HTR-8/SVneo (cell line): ENCODE measurements at places on chromosomes 16 and 17.

DNA sequence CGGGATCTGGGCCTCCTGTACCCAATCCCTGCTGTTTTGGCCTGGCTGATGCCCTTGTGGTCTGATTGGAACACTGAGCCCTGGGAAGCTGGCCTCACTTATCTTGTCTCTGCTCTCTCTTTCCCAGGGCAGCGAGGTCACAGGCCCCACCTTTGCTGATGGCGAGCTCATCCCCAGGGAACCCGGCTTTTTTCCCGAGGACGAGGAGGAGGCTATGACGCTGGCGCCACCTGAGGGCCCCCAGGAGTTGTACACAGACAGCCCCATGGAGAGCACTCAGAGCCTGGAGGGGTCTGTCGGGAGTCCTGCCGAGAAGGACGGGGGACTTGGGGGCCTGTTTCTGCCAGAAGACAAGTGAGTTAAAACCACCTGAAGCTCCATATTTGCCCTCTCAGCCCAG lies 126.0 kb downstream of the RAB11FIP4 start:
- peak; percentile 37 for DNase-seq

- no peak for DNase-seq
These were observed 13.0 kb downstream of the PCTP start for GRCh38 chr17:55763856-55764255.

DNA sequence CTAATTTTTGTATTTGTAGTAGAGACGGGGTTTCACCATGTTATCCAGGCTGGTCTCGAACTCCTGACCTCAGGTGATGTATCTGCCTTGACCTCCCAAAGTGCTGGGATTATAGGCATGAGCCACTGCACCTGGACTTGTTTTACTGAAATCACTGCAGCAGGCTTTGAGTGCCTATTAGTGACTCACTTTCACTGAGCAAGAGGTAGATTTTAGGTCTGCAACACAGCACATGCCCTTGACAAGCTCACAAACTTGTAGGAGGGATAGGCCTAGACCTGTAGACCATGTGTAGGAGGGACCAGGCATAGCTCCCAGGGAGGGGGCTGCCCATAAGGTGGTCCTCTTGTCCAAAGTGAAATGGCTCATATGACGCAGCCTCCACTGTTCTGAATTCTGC lies 27.0 kb upstream of the RPTOR start:
- DNase-seq, result no peak

- no peak for DNase-seq
These were observed 97.5 kb downstream of the METRNL start for GRCh38 chr17:83176623-83177583.

GRCh38 chr16:57637424-57637823 lies 9.0 kb downstream of the ADGRG1 start:
- DNase-seq, result no peak

GRCh38 chr16:48564544-48565444 lies 45.2 kb downstream of the N4BP1 start:
- no peak for DNase-seq

- DNase-seq, result no peak
These were observed 9.8 kb upstream of the SMTNL2 start for GRCh38 chr17:4574448-4575045.

DNA sequence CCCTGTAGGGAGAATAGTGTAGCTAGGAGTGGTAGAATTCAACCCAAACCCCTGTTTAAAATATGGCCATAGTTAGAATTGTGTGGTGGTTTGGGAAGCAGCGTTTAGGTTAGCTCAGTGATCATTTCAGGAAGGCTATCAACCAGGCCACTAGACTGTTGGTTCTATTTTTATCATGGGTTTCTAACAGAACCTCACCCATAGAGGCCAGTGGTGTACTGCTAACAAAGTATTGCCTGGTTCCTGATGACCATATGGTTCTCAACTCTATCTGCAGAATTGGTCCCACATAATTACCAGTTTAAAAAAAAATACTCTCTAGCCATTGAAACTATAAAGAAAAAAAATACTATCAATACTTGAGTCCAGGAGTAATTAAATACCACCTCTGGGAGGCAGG lies 70.5 kb upstream of the RASL10B start:
- no peak for DNase-seq

- no peak for DNase-seq
These were observed 247.9 kb downstream of the SEC14L1 start for GRCh38 chr17:77388384-77389306.

GRCh38 chr17:19414396-19415280 lies 3.6 kb downstream of the RNF112 start:
- no peak for DNase-seq

GRCh38 chr16:19210280-19210924 lies 42.4 kb downstream of the SYT17 start:
- DNase-seq, result no peak

DNA sequence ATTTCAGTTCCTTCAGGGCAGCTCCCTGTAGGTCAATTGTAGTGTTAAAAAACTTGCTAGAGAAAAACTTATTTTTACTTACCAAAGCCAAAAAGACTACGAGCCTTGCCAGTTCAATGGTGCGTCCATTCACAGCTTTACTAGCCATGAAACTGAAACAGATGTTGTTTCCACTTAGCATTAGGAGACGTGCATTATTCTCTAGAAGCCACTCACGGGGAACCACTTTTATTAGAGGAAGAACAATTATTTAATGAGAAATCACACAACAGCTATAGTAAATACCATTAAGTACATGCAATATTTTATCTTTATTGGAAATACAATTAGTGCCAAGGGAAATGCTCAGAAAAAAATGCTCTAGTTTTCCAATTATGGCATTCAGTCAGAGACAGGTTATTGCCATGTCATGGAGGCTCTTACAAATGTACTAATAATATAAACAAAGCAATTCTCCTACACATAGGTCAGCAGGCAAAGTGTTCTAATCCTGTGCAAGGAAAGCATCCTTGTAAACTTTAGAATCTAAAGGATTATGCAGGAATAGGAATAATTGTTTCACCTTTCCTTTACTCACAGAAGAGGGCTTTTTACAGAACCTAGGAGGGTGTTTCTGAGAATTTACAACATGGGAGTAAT lies 17.4 kb downstream of the LASP1NB start:
- no peak for DNase-seq

- DNase-seq, result no peak
These were observed 214.0 kb downstream of the CPPED1 start for GRCh38 chr16:12589676-12590075.

DNA sequence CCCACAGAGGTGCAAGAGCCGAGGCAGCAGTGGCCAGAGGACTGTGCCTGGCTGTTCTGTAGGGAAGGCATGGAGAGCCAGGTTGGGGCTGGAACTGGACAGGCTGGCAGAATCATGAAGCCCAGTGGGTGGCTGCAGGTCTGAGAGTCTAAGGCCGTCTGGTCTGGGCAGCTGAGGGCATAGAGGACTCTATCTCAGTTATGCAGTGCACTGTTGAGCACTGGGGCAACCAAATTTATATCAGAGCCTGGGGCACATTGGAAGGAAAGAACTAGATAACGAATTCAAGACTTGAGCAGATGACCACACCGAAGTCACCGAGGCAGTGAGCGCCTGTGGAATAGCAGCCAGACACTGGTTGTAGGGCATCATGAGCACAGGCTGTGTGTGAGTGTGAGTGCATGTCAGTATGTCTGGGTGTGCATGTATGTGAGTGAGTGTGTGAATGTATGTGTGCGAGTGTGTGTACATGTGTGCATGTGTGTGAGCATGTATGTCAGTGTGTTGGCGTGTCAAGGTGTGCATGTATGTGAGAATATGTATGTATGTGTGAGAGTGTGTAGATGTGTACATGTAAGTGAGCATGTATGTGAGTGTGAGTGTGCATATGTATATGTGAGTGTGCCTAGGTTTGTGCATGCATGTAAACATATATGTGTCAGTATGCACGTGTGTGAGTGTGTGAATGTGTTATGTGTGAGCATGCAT lies 37.0 kb downstream of the RGS9 start:
- DNase-seq, result no peak

- DNase-seq, result no peak
These were observed 17.9 kb downstream of the GINS2 start for GRCh38 chr16:85670840-85671239.

- no peak for DNase-seq
These were observed 153.3 kb downstream of the CDH11 start for GRCh38 chr16:64968539-64968938.

GRCh38 chr16:85891776-85892166 lies 7.2 kb upstream of the IRF8 start:
- DNase-seq, result no peak

DNA sequence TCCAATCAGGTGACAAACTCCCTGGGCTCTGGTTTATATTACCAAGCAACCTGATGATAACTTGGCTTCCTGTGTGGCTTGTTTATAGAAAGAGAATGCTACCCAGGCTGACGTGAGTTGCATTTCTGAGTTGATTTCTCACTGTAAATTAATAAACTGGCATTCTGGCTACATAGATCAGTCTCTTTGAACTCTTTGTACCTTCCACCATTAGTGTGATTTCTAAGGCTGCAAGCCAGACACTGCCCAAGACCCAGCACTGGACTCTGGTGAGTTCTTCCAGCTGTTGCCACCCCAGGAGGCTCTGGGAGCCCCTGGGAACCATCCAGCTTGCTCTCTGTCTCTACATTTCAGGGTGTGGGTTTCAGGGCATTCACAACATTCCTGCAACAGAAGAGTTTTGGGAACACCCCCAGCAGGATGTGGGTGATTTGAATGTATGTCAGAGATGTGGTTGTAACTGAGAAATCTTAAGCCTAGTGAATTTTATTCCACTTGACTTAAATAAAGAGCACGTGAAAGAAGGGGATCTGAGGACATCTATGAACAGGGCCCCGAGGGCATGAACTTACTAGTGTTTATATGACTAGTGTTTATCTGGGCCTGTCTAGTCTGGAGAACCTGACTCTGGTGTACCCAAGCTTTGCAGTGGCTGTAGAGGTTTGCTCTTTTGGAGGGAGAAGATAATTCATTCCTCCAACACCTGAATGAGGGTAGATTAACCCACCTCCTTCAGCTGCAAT lies 30.3 kb upstream of the LRRC37A start:
- peak; percentile 79 for DNase-seq

DNA sequence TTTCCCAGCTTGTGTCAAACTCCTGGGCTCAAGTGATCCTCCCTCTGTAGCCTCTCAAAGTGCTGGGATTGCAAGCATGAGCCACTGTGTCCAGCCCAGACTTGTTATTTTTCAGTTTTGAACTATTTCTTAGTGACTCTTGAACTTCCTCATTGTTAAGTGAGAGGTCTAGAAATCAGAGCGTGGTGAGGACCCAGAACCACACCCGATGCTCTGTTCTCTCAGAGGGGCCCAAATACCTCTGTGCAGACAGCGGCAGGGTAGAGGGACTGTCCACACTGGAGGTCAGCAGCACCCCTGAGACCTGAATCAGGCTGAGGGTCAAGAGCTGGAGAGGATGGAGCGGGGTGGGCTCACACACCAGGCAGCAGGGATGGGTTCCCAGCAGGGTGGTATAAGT lies 47.7 kb upstream of the MEAK7 start:
- no peak for DNase-seq

GRCh38 chr16:20424129-20424866 lies 15.0 kb downstream of the ACSM5 start:
- no peak for DNase-seq

DNA sequence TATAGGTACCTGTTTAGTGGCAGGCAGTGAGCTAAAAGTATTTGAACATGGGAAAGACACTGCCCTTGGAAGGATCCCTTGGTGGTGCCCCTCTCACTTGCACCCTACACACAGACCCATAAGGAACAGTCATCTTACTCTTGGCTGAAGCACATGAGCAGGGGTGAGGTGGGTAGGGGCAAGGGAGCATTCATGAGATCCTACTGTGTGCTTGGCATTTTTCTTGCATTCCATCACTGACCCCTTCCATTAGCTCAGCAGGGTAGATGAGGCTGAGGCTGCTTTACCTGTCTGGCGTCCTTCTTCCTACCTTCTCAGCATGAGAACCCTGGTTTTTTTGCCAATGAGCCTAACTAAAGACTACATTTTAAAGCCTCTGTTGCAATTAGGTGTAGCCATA lies 48.3 kb downstream of the CCT6B start:
- no peak for DNase-seq

DNA sequence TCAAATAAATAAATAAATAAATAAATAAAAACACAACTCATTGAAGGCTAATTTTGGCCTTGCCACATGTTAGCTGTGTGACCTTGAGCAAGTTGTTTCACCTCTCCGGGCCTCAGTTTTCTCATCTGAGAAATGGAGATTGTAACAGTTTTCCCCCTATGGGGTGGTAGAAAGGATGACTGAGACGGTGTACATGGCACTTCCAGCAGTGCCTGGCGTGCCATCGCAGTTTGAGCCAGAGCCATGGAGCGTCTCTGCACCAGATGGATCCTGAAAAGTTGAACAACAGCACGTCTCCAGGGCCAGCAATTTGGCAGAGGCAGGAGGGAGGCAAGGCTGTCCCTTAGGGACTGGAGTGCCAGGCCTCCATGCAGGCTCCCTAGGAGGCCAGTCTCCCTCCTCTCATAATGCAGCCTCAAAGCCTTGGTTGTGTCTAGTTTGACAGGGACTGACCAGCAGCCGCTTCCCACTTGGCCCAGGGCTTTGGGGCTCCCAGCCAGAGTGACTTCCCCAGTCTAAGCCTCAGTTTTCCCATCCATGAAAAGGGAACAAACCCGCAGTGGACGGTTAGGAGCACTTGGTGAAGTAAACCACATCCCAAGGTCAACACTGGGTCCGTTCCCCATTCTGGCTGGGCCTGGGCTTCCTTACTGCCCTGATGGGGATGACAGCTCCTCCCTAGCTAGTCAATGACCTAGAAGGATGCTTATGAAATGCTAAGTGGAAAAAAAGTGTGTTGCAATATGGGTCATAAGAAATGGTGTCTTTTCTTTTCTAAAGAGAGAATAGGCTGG lies 19.3 kb downstream of the SOCS1 start:
- no peak for DNase-seq

GRCh38 chr17:81129289-81129688 lies 36.0 kb upstream of the PVALEF start:
- DNase-seq, result no peak

DNA sequence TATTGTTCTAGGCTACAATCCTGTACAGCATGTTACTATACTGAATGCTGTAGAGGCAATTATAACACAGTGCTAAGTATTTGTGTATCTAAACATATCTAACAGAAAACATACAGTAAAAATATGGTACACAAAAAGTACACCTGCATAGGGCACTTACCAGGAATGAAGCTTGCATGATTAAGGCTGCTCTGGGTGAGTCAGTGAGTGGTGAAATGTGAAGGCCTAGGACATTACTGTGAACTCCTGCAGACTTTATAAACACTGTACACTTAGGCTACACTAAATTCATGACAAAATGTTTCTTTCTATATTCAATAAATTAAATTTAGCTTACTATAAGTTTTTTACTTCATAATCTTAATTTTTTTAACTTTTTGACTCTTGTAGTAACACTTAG lies 37.1 kb downstream of the AMFR start:
- no peak for DNase-seq

DNA sequence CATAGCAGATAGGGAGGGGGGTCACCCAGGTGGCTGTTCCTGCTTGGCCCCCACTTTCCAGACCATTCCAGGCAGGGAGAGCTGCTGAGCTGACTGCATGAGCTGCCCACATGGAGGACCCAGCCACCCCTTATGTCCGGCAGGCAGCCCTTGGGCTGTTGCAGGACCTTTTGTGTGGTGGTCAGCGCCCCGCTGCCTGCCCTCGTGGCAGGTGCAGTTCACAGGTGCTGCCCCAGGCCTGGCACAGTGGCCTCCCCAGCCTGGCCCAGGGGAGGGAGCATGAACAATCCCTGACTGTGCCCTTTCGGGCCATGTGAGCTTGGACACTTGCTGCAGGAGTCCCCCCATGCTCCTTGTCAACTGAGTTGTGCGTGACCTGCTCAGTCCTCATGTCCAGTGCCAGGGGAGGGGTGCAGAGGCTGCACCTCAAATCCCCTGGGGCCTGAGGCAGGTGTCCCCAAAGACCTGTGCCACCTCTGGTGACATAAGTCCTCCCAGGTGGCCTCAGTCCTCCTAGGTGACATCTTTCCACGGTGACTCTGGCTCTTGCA lies 8.6 kb downstream of the TBC1D26 start:
- no peak for DNase-seq
